ENCODE measurements at places on chromosomes 5 and 9.

GRCh38 chr5:36232533-36232932 is 9.2 kb downstream of the NADK2 start:
- DNase-seq = no peak

- DNase-seq = no peak
Measured at GRCh38 chr5:8944005-8944404, 601.9 kb downstream of the SEMA5A start.

- DNase-seq = no peak
Measured at GRCh38 chr5:107268241-107268640, 402.5 kb downstream of the EFNA5 start.

DNA sequence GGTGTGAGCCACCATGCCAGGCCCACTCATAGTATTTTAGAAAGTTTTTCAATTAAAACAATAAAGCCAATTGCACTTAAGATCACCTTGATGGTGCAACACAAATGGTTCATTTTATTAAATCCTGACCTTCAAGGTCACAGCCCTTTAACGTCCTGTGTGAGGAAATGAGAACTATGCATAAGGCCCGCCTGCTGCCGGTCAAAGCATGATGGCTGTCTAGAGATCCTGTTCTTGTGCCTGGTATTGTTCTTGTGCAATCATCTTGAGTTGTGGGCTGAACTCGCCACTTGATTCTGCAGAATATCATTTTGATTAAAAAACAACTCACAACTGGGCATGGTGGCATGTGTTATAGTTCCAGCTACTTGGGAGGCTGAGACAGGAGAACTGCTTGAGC is 43.6 kb upstream of the FBXW11 start:
- no peak for DNase-seq

DNA sequence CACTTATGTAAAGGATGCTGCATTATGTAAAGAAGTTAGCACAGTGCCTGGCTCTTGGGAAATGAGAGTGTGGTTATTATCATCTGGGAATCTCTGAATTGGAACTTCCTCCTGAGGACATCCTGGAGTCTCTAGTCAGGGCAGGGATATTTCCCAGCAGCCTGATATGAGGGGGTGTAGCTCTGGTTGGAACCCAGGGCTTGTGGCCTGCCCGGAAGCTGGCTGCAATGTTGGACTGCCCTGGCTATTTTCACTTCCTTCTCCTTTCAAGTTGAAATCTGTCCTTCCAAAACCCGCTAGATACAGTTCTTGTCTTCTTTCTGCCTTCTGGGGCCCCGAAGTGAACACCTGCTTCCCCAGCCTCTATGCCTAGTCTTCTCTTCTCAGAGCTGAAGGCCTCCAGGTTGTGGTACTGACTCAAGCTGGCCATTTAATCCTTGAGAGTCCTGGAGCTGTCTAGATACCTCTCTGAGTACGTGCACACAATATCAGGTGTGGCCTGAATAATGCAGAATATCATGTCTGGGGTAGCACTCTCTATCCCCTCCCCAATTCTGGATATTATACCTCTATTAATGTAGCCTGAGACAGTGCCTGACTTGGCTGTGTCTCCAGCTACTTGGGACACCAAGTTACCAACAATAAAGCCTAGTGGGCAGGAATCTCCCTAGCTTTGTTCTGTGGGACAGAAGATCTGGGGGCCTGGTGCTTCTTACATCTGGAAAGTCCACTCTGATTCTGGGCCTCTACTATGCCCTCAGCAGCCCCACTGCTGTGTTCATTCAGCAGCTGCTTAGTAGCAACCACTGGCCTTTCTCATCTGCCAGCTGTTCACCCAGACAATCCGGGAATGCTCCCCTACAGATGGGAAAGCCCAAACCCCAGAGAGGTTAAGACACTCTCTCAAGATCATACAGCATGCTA is 45.0 kb downstream of the SLC6A7 start:
- DNase-seq = no peak

GRCh38 chr5:141742866-141743851 is 61.1 kb upstream of the ARAP3 start:
- peak; percentile 75 for DNase-seq

DNA sequence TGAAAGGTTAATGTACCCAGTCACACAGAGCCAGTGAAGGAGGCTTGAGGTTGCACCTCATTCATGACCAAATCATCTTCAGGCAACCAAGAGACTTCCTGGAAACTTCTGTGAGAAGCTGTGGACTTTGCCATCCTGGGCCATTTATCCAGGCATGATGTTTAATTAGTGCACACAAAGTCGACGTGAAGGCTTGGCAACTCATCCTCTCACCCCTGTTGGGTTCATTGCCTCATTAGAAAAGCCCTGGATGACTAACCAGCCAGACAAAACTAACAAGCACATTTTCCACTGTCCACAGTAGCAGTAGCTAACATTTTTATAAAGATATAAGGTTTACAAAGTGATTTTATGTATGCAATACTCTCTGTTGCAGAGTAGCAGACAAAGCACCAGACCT is 65.7 kb upstream of the ZNF462 start:
- DNase-seq = no peak

DNA sequence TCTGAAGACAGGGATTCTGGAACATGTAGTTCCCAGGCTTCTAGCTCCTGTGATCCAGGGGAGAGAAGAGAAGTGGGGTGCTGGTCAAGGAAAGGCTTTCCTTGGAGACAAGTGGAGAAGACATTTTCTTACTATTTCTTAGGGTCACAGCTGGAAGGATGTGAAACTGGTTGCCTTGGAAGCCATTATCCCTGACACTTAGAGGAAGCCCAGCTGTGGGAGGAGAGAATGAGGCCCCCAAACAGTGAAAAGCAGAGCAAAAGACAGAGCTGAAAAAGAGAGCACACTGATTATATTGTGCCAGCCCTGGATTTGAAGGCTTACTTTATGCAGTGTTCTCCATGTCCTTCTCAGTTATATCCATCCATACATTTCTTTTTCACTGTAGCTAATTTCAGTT is 17.5 kb upstream of the SHB start:
- DNase-seq = no peak

DNA sequence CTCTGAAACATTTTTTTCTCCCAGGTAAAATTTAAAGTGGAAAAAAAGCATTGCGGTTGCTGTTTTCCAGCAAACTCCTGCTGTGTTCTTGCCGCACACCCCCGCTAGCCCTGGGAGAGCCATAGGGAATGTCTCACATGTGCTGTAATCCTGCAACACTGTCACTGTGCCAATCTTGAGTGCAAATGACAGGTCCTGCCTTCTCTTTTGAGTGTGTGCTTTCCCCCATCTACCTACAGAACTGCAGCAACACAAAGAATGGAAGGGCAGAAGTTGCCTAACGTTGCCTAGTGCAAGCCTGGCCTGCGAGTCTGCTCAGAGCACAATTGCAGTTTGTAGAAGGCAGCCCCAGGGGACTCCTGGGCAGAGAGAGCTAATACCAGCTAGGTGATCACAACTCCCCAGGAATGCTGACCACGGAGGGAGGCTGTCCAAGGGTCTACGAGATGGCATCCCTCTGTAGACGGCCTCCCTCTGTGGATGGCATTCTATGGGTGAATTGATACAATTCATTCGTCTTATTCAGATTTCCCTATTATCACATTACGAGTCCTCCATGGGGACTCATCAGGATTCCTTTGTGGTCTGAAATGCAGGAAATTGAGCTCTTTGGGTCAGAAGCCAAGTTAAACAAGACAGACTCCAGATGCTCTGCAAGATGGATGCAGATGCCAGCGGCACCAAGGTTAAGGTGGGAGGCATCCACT is 172.6 kb upstream of the S1PR3 start:
- no peak for DNase-seq

GRCh38 chr9:7653262-7653661 is 146.3 kb downstream of the DMAC1 start:
- DNase-seq = no peak

DNA sequence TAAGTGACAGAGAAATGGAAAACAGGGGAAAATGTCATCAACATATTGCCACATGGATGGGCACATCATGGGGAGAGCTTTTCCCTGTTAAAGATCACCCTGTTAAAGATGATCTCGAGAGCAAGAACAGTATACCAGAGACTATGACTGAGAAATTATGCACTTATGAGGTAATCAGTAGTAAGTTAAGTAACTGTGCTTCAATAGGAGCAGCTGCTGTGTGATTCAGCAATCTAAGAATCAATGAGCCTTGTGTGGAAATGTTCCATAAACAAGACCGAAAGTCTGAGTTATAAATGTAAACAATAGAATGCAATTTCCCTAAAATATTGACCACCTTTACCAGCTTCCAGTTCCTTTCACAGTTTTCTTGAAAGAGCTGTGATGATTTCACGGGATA is 582.3 kb downstream of the CAAP1 start:
- DNase-seq = no peak

DNA sequence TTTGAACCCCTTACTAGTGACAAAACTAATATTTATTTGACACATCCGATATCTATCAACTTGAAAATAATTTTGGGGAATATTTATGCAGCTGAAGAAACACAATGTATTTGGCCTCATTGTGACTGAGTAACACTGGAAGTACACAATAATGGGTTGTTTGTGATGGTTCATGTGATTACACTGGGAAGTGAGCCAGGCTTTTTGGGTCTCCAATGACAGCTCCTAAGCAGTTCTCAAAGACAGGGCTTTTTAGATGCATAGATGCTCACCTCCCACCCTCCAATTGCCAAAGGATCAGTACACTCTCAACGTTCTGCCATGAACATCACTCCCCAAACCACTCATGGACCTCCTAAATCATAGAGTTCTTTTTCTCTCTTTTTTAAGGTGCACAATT is 170.0 kb downstream of the SLC24A2 start:
- DNase-seq = no peak

Data from NCI-H524 (cell line).